ENCODE measurements at places on chromosomes 6 and 20.

- peak; percentile 66 for DNase-seq
Measured at GRCh38 chr6:75098709-75099108, 107.1 kb downstream of the COL12A1 start.

GRCh38 chr6:108745664-108746336 is 102.4 kb upstream of the ARMC2 start:
- no peak for DNase-seq

DNA sequence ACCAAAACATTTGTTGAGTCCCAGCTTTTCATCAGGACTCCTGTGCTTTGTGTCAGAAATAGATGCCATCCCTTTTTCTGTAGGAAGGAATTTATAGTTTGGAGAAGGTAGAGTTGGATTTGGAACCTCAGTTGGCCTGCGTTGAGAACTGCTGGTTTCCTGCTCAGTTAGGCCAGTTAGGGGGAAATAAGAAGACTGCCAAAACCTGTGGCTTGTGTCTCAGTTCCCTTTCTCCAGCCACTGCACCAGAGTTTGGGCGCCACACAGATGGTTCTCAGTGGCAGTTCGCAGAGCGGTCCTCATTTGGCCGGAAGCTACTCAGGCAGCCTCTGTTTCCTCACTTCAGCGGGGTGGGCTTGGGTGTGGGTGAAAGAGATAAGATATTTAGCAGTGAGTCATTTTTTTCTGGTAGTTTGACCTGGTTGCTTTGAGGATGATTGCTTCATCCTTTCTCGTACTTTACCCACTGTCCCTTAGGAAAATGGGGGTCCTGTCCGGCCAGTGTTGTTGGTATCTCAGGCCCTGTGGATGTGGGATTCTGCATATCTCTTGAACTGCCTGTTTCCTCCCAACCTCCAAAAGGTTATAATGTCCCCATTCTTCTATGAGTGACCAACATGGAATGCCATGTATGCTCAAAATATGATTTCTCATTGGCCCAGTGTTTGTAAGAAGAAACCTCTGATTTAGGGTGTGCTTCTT is 53.7 kb downstream of the JARID2 start:
- DNase-seq: no peak

GRCh38 chr20:44071526-44072111 is 115.4 kb downstream of the JPH2 start:
- DNase-seq: no peak

DNA sequence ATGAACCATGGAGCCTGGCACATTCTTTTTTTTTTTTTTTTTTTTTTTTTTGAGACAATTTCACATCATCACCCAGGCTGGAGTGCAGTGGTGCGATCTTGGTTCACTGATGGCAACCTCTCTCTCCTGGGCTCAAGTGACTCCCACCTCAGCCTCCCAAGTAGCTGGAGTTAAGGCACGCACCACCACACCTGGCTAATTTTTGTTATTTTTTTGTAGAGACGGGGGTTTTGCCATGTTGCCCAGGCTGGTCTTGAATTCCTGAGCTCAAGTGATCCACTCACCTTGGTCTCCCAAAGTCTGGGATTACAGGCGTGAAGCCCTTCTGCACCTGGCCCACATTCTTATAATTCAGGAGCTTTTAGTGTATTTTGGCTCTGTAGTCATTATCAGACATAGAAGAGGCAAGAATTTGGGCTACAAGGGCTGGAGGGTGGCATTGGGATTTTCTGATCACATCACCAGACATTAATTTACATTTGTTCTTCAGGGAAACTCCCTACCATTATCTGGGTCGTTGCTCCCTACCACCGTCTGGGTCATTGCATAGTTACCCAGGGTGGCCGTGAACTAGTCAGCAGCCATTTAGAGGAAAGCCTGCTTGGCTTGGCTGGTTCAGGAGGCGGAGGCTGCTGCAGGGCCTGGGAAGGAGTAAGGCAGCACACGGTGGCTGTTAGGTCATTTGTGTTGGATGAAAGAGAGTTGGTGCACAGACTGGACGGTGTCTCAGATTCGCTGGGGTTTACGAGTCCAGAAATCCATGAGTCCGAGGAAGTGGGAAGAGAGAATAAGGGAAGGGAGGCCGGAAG is 17.6 kb downstream of the ARID1B start:
- no peak for DNase-seq

GRCh38 chr6:7114744-7115458 is 7.1 kb downstream of the RREB1 start:
- no peak for DNase-seq

DNA sequence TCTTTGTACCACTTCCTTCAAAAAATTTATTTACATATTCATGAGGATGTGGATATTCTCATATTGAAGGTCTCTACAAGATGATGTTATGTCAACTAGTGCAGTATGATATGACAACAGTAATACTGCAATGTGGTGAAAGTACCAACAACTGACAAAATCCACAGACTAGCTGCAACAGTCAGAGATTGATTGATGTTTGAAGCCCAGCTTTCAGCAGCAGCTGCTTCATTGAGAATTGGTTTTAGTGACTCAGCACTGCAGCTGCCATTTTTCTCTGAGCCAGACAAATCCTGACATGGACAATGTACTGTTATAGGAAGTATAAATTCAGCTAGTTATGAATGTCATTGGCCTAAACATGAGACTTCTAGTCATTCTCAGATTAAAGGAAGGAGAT is 53.8 kb downstream of the PKIB start:
- no peak for DNase-seq

- DNase-seq: no peak
Measured at GRCh38 chr6:161130541-161130940, 139.0 kb downstream of the MAP3K4 start.

- no peak for DNase-seq
Measured at GRCh38 chr6:168516944-168517741, 76.2 kb downstream of the SMOC2 start.

- no peak for DNase-seq
Measured at GRCh38 chr20:45672765-45673164, 2.7 kb upstream of the WFDC11 start.

DNA sequence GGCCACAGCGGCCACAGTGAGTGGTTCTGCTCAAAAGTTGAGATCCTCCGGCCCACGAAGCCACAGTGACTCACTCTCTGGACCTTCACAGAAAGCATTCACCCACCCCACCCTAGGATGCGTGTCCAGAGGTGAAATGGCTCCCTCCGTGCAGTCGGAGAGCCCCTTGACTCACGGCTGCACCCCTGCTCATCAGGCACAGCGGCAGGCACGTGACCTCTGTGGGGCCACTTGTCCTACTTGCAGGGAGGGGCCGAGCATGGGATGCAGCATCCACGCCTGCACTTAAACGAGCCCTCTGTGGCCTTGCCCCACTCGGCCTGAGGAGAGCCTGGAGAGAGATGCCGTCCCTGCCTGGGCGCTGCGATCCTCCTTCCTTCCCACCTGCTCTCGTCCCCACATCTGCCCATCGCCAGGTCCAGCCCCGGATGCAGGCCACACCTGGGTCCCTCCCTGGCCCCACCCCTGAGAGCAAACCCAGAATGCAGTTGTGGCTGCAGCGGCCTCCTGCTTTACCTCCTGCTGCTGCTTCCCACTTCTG is 28.7 kb downstream of the NTSR1 start:
- no peak for DNase-seq

GRCh38 chr6:46420921-46421638 is 70.2 kb downstream of the RCAN2 start:
- no peak for DNase-seq

DNA sequence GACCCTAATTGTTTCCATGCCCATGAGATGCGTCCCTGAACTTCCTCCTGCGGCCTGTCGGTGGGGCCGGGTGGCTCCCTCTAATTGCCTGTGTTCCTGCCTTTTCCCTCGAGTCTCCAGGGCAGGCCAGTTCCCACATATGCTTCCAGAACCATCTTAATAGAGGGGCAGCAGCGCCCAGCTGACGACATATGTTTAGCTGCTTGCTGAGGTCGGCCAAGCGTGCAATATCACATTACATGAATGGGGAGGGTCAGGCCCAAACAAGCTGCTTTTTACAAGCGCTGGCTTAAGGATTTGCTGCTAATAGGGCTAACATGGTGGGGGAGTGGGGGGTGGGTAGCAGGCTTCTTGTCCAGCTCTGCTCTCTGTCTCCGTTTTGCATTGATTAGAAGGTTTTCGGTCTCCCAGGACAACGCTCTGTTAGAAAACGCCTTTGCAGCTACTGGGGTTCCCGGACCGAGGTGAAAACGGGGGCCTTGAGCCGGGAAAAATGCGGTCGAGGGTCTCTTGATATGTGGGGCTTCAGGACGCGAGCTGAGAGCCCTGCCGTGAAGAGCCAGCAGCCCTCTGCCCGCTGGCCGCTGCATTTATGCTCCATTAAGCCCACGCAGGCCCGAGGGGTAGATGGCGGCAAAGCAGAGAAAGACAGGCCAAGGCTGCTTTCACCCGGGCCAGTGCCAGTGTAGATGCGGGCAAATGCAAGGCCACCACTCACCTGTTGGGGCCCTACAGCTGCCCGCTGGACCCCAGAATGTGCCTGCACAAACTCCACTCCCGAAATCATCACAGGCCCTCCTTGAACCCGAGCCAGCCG is 308.5 kb downstream of the BMP7 start:
- DNase-seq: no peak

- no peak for DNase-seq
Measured at GRCh38 chr20:24479106-24479505, 9.7 kb downstream of the SYNDIG1 start.

- DNase-seq: no peak
Measured at GRCh38 chr6:167013067-167013466, 13.9 kb downstream of the CEP43 start.

DNA sequence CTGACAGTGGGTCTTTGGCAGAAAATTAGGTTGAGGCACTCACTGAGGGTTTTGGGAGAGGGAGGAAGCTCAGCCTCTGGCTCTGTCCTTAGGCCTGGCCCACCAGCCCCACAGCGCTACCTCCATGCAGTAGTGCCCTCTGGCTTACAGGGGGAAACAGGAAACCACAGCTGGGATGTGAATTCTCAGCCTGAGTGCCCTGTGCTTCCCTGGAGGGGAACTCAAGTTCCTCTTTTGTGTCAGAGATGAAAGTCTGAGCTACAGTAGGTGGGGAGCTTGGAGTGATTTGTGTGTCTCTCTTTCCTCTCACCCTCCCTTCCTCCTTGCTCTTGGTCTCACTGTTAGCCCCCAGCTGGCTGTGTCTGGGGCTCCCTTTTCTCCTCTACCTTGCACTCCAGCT is 48.2 kb upstream of the BLCAP start:
- no peak for DNase-seq

GRCh38 chr6:69953491-69953890 is 87.1 kb downstream of the COL19A1 start:
- no peak for DNase-seq

Data from glomerular endothelial cell (primary cell).